ENCODE measurements at places on chromosomes 12 and 14.

- DNase-seq: no peak
Measured at GRCh38 chr14:65115615-65116014, 13.3 kb upstream of the MAX start.

GRCh38 chr14:68749487-68750475, 43.1 kb downstream of the ZFP36L1 start:
- no peak for DNase-seq

DNA sequence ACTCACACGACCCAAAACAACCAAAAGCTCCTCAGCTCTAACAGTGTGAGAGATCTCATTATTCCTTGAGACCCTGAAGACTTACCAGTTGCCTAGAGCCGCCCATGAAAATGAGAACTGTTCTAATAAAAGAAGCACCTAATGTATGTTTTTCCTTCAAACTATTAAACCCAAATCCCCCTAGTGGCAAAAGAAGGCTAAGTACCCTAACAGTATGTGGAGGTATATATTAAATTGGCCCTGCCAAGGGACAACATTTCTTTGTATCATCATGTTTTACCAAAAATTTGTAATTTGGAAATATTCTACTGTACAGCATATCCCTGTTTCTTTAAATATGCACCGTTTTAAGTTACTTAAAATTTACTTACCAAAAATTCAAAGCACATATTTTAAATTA, 38.0 kb upstream of the PPFIA2 start:
- DNase-seq: no peak

GRCh38 chr12:118500299-118500698, 123.9 kb downstream of the SUDS3 start:
- DNase-seq: no peak

DNA sequence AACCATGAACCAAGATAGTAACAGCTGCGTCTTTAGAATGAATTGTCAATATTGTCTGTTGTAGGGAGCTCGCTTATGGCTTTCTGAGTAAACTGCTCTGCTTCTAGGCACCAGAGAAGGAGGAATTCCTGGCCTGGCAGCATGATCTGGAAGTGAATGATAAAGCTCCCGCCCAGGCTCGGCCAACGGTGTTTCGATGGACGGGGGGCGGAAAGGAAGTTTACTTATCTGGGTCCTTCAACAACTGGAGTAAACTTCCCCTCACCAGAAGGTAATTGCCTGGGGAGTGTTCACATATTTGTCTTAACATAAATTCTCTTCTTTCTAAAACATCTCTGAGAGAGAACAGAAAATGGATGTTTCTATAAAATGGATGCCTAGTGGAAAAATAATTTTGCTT, 4.3 kb downstream of the PRKAB1 start:
- no peak for DNase-seq

DNA sequence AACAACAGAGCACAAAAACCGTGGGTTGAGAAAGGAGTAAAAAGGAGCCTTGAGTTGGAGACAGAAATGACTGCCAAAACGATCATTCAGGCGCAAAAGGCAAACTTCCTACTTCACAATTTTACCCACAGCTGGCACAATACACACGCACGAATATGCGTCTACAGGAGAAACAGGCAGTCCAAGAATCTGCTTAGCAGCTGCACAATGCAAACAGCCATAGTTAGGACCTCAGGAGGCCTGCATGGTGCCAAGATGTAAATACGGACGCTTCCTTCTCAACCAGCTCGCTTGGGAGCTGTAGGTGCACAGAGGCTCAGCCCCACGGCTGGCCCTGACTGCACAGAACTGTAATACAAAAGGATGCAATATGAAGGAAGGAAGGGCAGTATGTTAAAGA, 250.1 kb upstream of the CAND1 start:
- DNase-seq: no peak

GRCh38 chr14:51996148-51996746, 6.9 kb downstream of the RTRAF start:
- no peak for DNase-seq
